ENCODE measurements at places on chromosomes 11 and 22.

GRCh38 chr22:31148953-31149627, 8.8 kb upstream of the PLA2G3 start:
- DNase-seq = peak; percentile 72

DNA sequence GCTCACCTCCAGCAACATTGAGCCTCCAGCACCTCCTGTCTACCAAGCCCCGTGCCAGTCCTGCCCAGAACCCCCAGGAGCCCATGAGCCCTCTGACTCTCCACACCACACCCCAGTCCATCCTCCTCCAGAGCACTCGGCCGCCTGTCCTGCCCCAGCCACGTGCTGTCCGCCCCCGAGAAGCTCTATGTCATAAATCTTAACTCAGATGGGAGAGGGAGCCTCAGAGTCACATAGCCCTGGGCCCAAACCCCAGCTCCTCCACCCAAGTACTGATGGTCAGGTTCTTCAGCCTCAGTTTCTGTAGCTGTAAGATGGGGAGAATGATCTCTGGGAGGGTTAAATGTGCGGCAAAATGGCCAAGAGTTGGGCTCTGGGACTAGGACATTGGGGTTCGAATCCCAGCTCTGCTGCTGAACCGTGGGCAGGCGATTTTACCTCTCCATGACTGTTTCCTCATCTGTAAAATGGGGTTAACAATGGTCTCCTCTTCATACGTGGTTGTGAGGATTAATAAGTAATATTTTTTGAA, 27.8 kb downstream of the CYTH4 start:
- no peak for DNase-seq

- DNase-seq = no peak
Observed at GRCh38 chr11:78262691-78263090, 74.0 kb downstream of the USP35 start.

DNA sequence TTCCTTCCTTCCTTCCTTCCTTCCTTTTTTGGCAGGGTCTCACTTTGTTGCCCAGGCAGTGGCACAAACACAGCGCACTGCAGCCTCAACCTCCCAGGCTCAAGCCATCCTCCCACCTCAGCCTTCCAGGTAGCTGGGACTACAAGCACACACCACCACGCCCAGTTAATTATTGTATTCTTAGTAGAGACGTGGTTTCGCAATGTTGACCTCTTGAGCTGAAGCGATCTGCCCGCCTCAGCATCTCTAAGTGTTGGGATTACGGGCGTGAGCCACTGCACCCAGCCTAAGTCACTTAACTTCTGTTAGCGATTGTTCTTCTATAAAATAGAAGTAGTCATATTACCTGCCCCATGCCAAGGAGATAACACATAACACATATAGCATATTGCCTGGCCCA, 2.8 kb upstream of the SYTL2 start:
- DNase-seq = no peak

DNA sequence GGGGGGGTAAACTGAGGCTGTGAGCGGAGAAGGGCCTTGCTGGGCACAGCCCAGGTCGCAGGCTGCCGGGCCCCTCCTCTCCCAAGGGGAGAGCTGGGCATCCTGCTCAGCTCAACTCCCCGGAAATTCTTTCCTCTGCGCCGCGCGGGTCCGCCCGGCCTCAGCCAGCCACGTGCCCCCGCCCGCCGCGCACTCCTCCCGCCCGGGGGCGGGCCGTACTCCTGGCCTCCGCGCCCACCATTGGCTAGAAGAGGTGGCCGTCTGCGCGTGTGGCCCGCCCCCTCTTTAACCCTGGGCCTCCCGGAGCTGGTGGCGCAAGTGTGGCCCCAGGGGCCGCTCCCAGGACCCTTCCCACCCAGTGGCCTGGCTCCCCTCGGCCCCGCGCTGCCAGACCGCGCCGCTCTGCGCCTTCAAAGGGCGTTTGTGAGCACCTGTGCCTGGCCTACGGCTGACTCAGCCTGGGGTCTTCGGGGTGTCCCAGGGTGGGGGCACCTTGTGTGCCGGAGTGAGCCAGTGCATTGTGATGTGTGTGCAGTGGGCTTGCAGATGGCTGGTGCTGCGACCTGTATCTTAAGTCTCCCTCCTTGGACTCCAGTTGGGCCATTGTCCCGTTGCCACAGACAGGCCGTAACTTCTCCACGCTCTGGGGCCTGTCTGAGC, 2.0 kb downstream of the MRGPRF start:
- no peak for DNase-seq

- DNase-seq = peak; percentile 61
Observed at GRCh38 chr22:29268511-29269229, 602 bp downstream of the EWSR1 start.

GRCh38 chr11:87258171-87258833, 220.6 kb downstream of the TMEM135 start:
- no peak for DNase-seq

DNA sequence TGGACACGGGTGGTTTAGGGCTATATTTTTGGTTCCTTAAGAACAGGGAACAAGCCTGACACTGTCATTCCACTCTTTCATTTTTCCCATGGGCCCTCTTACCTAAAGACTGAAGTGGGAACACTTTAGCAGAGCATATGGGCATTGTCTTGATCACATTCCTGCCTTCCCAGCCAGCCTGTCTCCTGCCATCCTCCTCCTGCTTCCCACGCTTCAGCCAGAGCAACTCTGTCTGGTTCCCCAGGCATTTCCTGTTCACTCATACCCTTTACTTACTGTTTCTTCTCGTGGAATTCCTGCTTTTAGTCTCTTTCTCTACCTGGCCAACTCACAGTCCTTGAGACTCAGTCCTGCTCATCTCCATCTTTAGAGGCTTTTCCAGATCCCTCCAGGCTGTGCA, 22.8 kb downstream of the MRPL16 start:
- DNase-seq = no peak

DNA sequence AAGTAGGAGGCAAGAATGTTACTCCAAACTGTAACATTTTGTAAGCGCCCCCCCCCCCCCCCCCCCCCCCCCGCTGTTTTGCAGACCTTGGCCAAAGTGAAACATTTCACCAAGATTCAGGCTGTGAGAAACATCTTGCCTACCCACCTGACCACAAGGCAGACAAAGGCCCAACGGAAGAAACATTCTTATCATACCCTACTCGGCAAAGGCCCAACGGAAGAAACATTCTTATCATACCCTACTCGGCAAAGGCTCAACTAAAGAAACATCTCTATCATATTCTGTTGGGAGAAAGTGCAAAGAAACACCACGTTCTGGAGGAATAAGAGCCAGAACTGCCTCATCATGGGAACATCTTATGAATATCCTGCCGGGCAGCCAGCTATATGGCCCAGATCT, 117.1 kb downstream of the JRKL start:
- no peak for DNase-seq

- peak; percentile 75 for DNase-seq
Observed at GRCh38 chr11:115912484-115912945, 408.3 kb upstream of the CADM1 start.

GRCh38 chr11:78295991-78296930, 107.5 kb downstream of the USP35 start:
- no peak for DNase-seq

- DNase-seq = no peak
Observed at GRCh38 chr11:125282596-125282914, 118.0 kb downstream of the PKNOX2 start.

- DNase-seq = no peak
Observed at GRCh38 chr11:26556582-26556981, 15.5 kb downstream of the MUC15 start.

- no peak for DNase-seq
Observed at GRCh38 chr22:36381513-36382128, 6.1 kb downstream of the MYH9 start.

GRCh38 chr11:45850446-45850845, 3.2 kb downstream of the CRY2 start:
- no peak for DNase-seq

DNA sequence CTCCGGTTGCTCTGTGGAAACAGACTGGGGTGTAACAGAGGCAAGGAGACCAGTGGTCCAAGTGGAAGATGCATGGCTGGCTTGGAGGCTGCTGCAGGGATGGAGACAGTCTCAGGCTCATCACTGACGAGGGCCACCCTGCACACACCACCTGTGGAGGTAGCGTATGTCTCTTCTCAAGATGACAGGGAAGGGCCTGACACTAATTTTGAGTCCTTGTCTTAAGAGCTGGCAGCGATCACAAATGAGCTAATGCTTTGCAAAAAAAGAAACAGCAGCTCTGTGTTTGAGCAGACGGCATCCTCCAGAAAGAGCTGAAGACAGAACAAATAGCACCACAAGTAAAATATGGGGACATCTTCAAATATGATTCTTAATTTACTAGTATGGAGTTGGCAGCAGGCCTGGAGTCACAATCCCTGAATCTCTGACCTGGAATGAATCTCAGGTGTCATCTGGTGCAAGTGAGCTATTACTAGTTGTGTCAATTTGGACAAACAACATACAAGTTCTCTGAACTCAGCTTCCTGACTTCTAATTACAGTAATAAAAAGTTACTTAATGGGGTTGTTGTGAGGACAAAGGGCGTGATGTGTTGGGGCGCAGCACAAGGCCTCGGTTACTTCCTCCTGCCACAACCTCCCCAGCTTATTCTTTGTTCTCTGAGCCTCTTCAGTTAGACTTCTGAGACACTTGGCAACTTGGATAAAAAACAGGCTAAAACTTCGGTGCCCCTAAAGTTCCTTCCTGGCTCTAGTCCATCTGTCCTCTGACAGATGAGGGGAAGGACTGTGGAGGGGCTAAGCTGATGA, 95.2 kb upstream of the BID start:
- no peak for DNase-seq

DNA sequence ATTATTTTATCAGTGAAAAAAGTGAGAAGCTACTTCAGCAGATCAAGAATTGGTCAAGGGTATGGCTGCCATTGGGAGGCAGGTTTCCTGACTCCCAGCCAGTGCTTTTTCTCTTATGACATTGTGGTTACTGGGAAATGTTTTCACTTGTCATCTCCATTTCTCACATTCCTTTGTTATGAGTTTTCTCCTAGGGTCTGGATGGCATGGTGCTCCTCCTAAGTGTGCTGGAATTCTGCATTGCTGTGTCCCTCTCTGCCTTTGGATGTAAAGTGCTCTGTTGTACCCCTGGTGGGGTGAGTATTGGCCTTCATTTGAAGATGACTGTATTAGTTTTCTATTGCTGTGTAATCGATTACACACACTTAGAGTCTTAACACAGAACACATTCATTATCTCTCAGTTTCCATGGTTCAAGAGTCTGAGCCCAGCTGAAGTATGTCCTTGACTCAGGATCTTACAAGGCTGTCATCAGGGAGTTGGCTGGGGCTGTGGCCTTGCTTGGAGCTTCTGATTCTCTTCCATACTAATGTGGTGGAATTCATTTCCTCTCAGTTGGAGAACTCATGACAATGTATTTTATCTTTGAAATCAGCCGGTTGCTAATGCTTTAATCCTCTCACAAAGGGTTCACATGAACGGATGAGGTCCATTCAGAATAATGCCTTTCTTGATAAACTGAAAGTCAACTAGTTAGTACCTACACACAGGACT, 21.0 kb upstream of the MS4A6E start:
- no peak for DNase-seq

- no peak for DNase-seq
Observed at GRCh38 chr11:74773476-74773875, 24.8 kb downstream of the RNF169 start.

DNA sequence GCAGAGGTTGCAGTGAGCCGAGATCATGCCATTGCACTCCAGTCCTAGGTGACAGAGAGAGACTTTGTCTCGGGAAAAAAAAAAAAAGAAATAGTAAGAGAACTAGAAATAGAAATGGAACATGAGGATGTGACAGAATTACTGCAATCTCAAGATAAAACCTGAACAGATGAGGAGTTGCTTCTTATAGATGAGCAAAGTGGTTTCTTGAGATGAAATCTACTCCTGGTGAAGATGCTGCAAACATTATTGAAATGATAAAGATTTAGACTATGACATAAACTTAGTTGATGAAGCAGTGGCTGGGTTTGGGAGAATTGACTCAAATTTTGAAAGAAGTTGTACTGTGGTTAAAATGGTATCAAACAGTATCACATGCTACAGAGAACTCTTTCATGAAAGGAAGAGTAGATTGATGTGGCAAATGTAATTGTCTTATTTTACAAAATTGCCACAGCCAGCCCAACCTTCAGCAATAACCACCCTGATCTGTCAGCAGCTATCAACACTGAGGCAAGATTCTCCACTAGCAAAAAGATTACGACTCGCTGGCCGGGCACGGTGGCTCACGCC, 13.7 kb downstream of the XNDC1N start:
- DNase-seq = no peak

DNA sequence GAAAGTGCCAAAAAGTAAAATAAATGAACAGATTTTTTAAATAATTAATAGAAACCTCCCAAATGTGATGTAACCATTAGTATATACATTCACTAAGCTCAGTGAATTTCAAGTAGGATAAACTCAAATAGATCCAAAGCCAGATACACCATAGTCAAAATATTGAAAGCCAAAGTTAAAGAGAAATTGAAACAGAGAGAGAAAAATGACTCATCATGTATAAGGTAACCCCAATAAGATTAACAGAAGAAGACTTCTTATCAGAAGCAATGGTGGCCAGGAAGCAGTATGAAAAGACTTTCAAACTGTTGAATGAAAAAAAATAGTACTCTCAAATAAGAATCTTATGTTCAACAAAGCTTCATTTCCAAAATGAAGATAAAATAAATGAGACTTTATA, 70.5 kb downstream of the LUZP2 start:
- DNase-seq = no peak

GRCh38 chr22:23035557-23036277, 34.6 kb upstream of the GNAZ start:
- no peak for DNase-seq

DNA sequence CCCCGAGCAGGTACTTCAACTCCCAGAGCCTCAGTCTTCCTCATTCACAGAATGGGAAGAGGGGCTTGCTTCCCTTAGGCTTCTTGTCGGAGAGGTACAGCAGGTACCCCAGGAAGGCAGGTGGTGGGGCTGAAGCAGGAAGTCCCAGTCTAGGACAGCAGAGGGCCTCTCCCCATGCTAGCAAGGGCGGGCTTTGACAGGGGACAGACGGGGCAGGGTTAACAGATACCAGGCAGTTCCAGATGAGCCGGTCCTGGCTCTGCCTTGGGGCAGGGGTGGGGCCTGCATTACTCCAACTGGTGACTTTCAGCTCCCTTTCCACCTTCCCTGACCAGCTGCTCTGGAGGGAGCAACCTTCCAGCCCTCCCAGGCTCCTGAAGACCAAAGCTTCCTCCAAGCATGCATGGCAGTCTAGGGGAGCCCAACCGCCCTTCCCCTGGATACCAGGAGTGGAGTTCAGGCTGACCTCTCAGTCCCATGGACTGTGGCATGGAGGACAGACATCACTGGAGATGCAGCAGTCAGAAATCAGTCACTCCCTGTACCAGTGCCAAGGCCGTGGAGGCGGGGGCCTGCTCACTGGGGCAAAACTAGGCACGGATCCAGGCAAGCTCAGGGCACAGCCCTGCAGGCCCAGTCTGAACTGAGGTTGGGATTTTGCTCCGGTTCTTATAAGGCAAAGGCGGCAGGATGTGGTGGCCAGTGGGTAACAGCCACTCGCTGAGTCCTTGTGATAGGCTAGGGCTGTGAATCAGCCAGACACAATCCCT, 60.5 kb downstream of the NAT10 start:
- DNase-seq = no peak

Data from NCI-H1092 treated with DMSO at 0.1 percent for 48 hours (cell line).